Activated CD8-positive, alpha-beta T cell treated with anti-CD3 and anti-CD28 coated beads for 36 hours (primary cell): ENCODE measurements at places on chromosomes 3 and 15.

DNA sequence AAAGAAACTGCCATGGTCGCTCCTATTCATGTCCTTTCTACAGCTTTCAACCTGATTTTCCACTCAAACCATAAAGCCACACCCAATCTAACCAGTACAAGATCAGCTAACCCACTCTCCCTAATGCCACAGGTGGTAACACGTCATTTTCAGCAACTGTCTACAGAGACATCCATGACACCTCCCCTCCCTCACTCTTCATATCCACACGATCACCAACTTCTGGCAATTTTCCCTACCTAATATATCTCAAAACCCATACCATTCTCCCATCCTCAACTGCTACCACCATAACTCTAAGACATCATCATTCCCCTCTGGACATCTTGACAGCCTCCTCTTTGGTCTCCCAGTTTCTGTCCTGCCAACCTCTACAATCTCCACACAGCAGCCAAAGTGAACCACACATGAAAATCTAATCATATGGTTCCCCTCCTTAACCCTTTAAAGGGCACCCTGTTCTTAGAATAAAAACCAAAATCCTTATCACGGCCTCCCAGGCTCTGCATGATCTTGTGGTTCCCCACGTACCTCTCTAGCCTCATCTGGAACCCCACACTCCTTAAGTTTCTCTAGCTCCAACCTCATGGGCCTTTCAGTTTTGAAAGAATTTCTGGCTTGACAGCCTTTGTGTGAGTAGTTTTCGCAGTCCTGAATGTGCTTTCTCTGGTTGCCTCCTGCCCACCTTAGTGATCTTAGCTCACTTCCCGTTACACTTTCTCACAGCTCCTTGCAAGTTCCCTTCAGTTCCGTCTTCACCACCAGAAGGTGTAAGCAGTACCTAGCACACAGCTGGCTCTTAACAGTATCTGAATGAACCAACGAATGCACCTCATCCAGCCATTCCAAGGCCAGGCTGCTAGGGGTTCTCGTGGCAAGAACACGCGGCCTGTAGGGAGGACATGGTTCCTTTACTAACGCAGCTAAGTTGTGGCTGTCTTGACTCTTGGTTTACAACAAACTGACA is 33.4 kb downstream of the SPINK8 start:
- H3K36me3 ChIP-seq, result peaks cover 48% of the 10 kb centered on the region
- H3K4me3 ChIP-seq, result peak overlapping the region; percentile 86
- H3K27me3 ChIP-seq, result no peaks in the 10 kb centered on the region
- peak overlapping the region; percentile 89 for H3K27ac ChIP-seq

DNA sequence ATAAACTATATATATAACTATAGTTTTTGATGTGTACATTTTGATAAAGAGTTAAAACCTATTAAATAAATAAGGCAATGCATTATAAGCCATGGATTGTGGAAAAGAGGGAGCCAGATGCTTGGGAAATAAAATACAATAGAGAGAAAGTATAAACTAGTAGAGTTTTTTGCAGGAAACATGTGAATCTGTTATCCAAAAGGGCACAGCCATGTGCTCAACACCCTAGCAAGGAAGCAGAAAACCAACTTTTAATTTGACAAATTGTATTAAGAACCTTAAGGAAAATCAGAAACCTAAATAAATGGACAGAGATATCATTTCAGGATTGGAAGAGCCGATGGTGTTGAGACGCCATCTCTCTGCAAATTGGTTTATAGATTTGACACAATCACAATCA is 63.5 kb downstream of the ITGB5 start:
- no peaks in the 10 kb centered on the region for H3K4me1 ChIP-seq
- H3K27me3 ChIP-seq, result peaks cover 13% of the 10 kb centered on the region
- H3K36me3 ChIP-seq, result no peaks in the 10 kb centered on the region
- H3K4me3 ChIP-seq, result no peak overlapping the region
- no peak overlapping the region for H3K27ac ChIP-seq

DNA sequence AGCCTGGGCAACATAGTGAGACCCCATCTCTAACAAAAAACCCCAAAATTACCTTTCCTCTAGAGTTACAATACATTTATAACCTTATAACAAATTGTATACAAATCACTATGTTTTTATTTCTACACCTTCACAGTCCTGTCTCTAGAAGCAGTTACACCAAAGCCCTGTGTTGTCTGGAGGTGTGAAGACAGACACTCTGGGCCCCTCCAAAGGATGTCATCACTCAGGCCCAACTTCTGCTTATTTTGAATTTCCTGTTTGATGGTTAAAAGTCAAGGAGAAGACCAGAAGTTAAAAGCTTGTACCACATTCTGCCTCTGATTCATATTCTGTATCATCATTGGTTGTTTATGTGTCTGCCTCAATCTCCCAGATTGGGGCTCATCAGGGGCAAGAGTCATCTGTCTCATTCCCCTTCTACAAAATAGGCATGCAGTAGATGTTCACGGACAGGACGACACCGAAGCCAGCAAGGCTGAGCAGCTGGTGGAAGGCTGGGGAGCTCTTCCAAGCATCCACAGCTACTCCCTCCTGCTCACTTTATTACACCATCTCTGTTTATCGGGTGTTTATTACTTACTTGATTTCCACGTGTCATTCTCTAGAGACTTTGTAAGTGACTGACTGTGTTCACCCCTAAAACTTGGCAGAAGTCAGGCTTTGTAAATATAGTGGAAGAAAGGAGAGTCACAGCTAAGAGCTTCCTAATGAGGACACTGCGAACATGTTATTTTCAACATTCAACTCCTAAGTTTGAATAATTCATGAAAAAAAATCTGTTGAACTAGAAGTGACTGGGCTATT is 136.8 kb upstream of the ANKRD28 start:
- H3K4me3 ChIP-seq, result no peak overlapping the region
- no peaks in the 10 kb centered on the region for H3K36me3 ChIP-seq
- no peak overlapping the region for H3K27ac ChIP-seq
- H3K4me1 ChIP-seq, result no peaks in the 10 kb centered on the region
- DNase-seq, result no peak
- H3K27me3 ChIP-seq, result peaks cover 2% of the 10 kb centered on the region

- H3K27me3 ChIP-seq, result peaks cover 11% of the 10 kb centered on the region
- H3K27ac ChIP-seq, result no peak overlapping the region
- no peak overlapping the region for H3K4me3 ChIP-seq
- H3K4me1 ChIP-seq, result peaks cover 7% of the 10 kb centered on the region
- H3K36me3 ChIP-seq, result no peaks in the 10 kb centered on the region
Measured at GRCh38 chr3:12316253-12316652, 27.4 kb downstream of the PPARG start.

- no peaks in the 10 kb centered on the region for H3K36me3 ChIP-seq
- H3K4me1 ChIP-seq, result peaks cover 4% of the 10 kb centered on the region
- H3K27me3 ChIP-seq, result peaks cover 38% of the 10 kb centered on the region
- H3K4me3 ChIP-seq, result no peak overlapping the region
- no peak overlapping the region for H3K27ac ChIP-seq
- no peak for DNase-seq
Measured at GRCh38 chr3:193960487-193961274, 175.3 kb upstream of the HES1 start.

- DNase-seq, result no peak
- H3K4me1 ChIP-seq, result no peaks in the 10 kb centered on the region
- H3K27ac ChIP-seq, result no peak overlapping the region
- no peaks in the 10 kb centered on the region for H3K36me3 ChIP-seq
- no peak overlapping the region for H3K4me3 ChIP-seq
- H3K27me3 ChIP-seq, result peaks cover 1% of the 10 kb centered on the region
Measured at GRCh38 chr3:56189536-56189935, 278.7 kb downstream of the ERC2 start.

GRCh38 chr15:88127432-88127790 is 129.1 kb downstream of the NTRK3 start:
- H3K27me3 ChIP-seq, result peaks cover 2% of the 10 kb centered on the region
- H3K4me1 ChIP-seq, result no peaks in the 10 kb centered on the region
- DNase-seq, result no peak
- H3K4me3 ChIP-seq, result no peak overlapping the region
- no peak overlapping the region for H3K27ac ChIP-seq
- H3K36me3 ChIP-seq, result no peaks in the 10 kb centered on the region

- H3K36me3 ChIP-seq, result no peaks in the 10 kb centered on the region
- peaks cover 3% of the 10 kb centered on the region for H3K4me1 ChIP-seq
- peak; percentile 47 for DNase-seq
- H3K27me3 ChIP-seq, result no peaks in the 10 kb centered on the region
Measured at GRCh38 chr3:158790901-158791589, 10.8 kb upstream of the MFSD1 start.

GRCh38 chr3:111811811-111812210 is 47.3 kb upstream of the PHLDB2 start:
- no peaks in the 10 kb centered on the region for H3K4me1 ChIP-seq
- no peak for DNase-seq
- H3K27ac ChIP-seq, result no peak overlapping the region
- H3K27me3 ChIP-seq, result no peaks in the 10 kb centered on the region

- H3K4me3 ChIP-seq, result peak overlapping the region; percentile 57
- peak overlapping the region; percentile 88 for H3K27ac ChIP-seq
- H3K4me1 ChIP-seq, result peaks cover 51% of the 10 kb centered on the region
- no peaks in the 10 kb centered on the region for H3K27me3 ChIP-seq
Measured at GRCh38 chr3:98536456-98537017, 4.8 kb downstream of the GPR15 start.

DNA sequence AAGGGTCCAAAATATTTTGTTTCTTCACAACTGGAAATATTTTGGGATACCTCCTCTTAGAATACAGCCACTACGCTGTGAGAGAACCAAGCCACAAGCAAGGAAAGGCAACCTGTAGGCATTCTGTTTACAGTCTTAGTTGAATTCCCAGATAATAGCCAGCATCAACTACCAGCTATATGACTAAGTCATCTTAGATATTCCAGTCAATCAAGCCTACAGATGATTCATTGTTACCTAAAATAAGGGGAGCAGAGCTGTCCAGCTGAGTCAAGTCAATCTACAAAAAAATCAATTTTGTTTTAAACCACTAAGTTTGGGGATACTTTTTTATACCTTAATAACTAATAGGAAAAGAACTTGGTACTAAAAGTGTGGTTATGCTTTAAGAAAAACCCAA is 526.4 kb upstream of the DPPA4 start:
- no peak overlapping the region for H3K4me3 ChIP-seq
- no peaks in the 10 kb centered on the region for H3K27me3 ChIP-seq
- no peak for DNase-seq
- no peaks in the 10 kb centered on the region for H3K4me1 ChIP-seq
- no peak overlapping the region for H3K27ac ChIP-seq

DNA sequence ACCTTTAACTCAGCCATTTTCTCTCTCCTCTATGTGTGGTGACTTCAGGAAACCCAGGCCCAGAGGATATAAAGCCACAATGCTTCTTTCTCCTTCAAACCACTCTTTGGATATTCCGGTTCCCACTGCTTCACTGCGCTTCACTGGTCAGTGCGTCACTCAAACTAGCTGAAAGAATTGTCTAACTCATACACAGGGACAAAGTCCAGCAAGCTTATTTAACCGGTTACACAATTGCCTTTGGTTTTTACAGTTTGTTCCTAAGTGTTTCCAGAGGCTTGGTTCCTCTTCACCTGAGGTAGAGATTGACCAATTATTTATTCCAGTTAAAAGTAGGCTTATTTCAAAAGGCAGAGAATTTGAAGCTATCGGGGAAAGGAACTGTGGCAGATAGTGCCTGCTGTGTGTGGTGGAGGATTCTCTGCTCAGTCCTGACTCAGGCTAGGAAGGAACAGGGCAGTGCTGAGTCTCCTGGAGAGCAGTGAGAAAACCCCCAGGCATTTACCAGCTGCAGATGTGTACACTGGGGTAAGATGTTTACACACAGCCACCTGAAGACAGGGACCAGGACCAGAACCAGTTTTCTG is at the start of gene HGD:
TSS of gene HGD (minus strand) at position 145 of the 587 bp plus-strand sequence. CDS start at position 17, 128 bp downstream.
- H3K36me3 ChIP-seq, result peaks cover 4% of the 10 kb centered on the region
- no peaks in the 10 kb centered on the region for H3K27me3 ChIP-seq
- H3K4me1 ChIP-seq, result peaks cover 3% of the 10 kb centered on the region
- no peak within 1 kb of the TSS for H3K27ac ChIP-seq
- no peak for DNase-seq

GRCh38 chr15:48006031-48006511 is 114.7 kb upstream of the SLC24A5 start:
- no peaks in the 10 kb centered on the region for H3K27me3 ChIP-seq
- H3K4me1 ChIP-seq, result no peaks in the 10 kb centered on the region
- H3K27ac ChIP-seq, result no peak overlapping the region
- no peaks in the 10 kb centered on the region for H3K36me3 ChIP-seq

DNA sequence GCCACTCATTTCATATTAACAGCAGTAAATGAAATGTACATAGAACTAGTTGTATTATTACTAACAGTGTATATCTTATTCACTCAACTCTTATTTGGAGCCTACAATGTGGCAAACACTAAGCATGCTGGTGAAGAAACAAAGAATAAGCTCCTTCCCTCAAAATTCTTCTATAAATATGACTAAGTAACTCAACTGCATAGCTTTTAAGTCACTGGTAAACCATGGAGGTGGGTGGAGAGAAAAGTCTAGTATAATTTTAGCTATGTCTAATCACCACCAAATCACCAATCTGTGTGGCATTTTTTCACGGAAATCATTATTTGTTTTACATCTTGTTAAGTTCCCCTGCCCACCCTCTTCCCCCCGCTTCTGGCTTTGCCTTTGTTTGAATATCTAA is 17.5 kb downstream of the COPS2 start:
- H3K4me1 ChIP-seq, result peaks cover 22% of the 10 kb centered on the region
- peaks cover 43% of the 10 kb centered on the region for H3K36me3 ChIP-seq
- H3K27me3 ChIP-seq, result no peaks in the 10 kb centered on the region
- no peak overlapping the region for H3K27ac ChIP-seq
- H3K4me3 ChIP-seq, result no peak overlapping the region

DNA sequence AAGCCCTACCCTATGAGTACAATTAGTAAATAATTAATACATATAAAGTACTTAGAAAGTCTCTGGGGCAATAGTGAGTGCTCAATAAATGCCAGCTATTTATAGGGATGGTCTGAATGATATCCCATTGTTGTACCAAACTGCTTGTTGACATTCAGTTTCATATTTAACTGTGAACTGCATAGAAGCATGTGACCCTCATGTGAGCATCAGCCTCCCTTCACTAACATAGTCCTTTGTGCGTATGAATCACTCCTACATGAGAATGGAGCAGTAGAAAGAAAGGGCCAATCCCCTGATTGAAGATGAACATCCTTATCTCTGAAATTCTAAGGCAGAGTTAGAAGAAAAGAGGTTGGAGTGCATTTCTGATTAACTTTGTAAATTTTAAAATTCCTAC is 68.7 kb upstream of the ATP10A start:
- H3K36me3 ChIP-seq, result no peaks in the 10 kb centered on the region
- peaks cover 4% of the 10 kb centered on the region for H3K27me3 ChIP-seq
- peaks cover 6% of the 10 kb centered on the region for H3K4me1 ChIP-seq
- H3K27ac ChIP-seq, result no peak overlapping the region
- H3K4me3 ChIP-seq, result no peak overlapping the region

- H3K27ac ChIP-seq, result no peak overlapping the region
- no peaks in the 10 kb centered on the region for H3K27me3 ChIP-seq
- H3K4me1 ChIP-seq, result no peaks in the 10 kb centered on the region
- no peak overlapping the region for H3K4me3 ChIP-seq
- no peak for DNase-seq
Measured at GRCh38 chr3:82100378-82100777, 338.9 kb upstream of the GBE1 start.

- peaks cover 15% of the 10 kb centered on the region for H3K27me3 ChIP-seq
- H3K27ac ChIP-seq, result no peak overlapping the region
- DNase-seq, result peak; percentile 27
- H3K4me1 ChIP-seq, result peaks cover 33% of the 10 kb centered on the region
Measured at GRCh38 chr15:43518197-43518761, 871 bp downstream of the MAP1A start.
